NCI-H460 (cell line): ENCODE measurements at places on chromosomes 5 and 9. TPM values are rescaled to one million over a fixed set of nuclear protein-coding genes. Genes with fewer than 3 reads are reported as not detected.

DNA sequence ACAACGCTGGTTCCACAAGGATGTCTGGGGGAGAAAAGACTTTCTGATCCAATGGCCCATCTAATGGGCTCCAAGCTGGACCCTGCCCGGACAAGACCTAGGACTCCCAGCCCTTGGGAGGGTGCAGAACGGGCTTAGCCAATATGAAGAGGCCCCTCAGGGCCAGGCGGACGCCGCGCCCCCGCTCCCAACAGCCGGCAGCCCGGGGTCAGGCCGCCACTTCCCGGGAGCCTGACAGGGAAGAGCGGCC, 493 bp downstream of the P4HA2 start:
- DNase-seq = no peak

Gene GARIN3
- not detected in 2 replicates for total RNA-seq

Gene CATSPER3
- 0.17 and 0.40 TPM in 2 replicates for total RNA-seq

DNA sequence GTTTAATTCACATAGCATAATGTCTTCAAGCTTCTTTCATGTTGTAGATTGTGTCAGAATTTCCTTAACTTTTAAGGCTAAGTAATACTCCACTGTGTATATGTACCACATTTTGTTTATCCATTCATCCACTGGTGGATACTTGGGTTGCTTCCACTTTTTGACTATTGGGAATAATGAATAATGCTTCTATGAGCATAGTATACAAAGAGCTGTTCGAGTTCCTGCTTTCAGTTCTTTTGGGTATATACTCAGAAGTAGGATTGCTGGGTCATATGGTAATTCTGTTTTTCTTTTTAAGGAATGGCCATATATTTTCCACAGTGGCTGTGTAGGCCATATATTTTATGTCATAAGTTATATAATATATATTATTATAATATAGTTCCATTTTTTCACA, 3.6 kb upstream of the FAM120AOS start:
- DNase-seq = no peak

DNA sequence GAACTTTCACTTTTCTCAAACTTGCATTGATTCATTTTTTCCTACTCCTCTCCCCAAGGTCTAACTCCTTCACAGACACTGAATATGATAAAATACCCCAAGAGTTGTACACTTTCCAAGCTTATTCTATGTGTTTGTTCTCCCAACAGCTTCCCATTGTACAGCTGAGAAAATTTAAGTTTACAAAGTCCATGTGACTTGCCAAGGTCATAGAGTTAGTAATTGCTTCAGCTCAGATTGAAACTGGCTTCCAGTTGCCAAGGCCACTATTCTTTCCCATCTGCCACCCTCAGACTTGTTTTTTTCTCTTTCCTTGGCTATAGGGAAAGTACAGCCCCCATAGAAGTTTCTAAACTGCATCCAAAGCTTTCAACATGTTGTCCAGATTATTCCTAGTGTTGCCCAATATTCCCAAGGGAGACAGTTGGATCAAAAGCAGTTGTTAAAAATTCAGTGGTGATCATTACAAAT, 34.8 kb downstream of the TNFSF8 start:
- no peak for DNase-seq

Gene RFESD
- 8.9 and 9.4 TPM in 2 replicates for total RNA-seq

Gene CTNND2
- 10.6 and 11.4 TPM in 2 replicates for total RNA-seq

- DNase-seq = peak; percentile 90
These were observed 28.2 kb upstream of the RPL26L1 start for GRCh38 chr5:172931001-172931536.

- DNase-seq = no peak
These were observed 25.4 kb upstream of the SSBP2 start for GRCh38 chr5:81776258-81776657.

DNA sequence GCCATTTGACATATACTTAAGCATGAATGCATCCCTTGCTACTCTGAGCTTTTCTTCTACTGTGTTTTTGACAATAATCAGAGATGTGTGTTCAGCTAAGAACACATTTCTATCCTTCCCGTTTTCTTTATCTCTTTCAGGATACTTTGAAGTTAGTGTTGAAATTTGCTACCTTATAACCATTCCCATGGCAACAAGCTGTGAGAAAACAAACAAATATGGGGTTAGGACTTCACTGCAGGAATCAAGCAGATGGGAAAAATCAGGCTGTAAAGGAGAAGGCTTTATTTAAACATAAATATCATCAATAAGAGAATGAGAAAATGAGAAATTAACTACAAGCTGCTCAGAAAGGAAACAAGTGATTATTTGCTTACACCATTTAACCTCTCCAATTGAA, 35.2 kb downstream of the ZCCHC9 start:
- DNase-seq = no peak

- no peak for DNase-seq
These were observed 37.9 kb upstream of the SH3PXD2B start for GRCh38 chr5:172492097-172492840.
